Activated naive CD8-positive, alpha-beta T cell treated with anti-CD3 and anti-CD28 coated beads for 36 hours (primary cell): ENCODE measurements at places on chromosomes 5 and 9. TPM values are rescaled to one million over a fixed set of nuclear protein-coding genes. Genes with fewer than 3 reads are reported as not detected.

- peak within 1 kb of the TSS; percentile 87 for H3K4me3 ChIP-seq
- H3K4me1 ChIP-seq = peaks cover 25% of the 10 kb centered on the region
- peak; percentile 93 for DNase-seq
- no peaks in the 10 kb centered on the region for H3K27me3 ChIP-seq
- H3K27ac ChIP-seq = peak within 1 kb of the TSS; percentile 95
- peaks cover 22% of the 10 kb centered on the region for H3K36me3 ChIP-seq
Observed at GRCh38 chr9:35096035-35096849, at the start of gene PIGO. Gene PIGO, minus strand, starts transcription at chr9:35096591. Its CDS starts 1,026 bp downstream, at chr9:35095565.

Gene PLCXD3
- not detected for total RNA-seq

DNA sequence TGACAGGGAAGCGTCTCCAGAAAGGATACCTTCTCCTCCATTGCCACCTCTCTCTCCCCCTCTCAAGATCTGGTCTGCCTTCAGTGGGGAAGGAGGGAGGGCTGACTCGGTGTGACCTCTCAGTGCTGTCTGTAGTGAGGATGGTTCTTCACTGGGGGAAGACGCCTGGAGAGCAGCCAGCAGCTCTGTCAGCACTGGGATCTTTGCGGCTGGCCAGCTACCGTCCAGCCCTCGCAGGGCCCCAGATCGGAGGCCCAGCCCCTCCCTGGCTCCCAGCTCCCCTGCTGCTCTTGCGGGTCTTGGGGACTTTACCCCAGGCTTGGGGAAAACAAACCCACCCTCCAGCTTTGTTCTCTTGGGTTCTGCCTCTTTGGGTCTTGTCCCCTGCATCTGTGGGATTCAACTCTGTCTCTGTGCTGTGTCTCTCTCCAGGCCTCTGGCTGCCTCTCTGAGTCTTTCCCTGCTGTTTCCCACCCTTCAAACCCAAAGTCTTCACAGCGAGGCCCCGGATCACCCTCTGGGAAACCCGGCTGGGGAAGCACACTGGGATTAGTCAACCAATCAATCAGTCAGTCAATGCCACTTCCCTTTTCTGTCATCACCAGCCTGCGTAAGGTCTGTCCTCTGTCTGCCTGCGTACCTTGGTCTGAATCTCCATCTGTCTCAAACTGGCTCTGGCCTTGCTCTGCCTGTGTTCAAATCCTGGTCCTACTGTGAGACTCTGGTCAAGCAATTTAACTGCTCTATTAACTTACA lies 23.0 kb downstream of the FGF18 start:
- H3K27ac ChIP-seq = no peak overlapping the region
- no peak overlapping the region for H3K4me3 ChIP-seq
- DNase-seq = no peak
- H3K27me3 ChIP-seq = peaks cover 8% of the 10 kb centered on the region

DNA sequence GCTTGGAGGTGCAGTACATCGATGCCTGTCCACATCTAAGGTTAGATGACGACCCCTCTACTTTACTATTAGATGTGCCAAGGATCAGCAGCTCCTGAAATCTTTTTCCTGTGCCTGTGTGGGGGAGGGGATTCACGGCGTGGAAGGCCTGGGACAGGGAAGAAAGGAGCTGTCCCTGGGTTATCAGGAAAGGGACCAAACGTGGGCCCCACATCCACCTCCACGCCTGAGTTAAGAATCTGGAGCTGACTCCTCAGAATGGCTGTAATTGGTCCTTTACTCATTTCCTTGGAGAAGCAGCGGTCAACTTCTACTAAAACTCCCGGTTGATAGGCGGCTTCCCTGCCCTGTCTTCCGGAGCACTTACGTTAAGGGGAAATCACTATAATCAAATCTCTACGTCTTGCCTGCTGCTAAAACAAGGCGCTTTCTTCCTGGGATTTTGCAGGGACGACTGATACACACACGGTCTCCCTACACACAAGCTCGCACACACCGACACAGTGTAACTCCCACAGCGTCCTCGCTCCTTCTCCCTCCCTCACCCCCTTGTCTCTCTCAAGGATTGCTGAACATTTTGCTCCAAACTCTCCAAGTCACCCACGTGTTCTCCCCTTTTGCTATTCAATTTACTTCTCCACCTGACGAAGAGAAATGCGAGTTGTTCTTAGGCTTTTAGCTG lies 1.4 kb downstream of the PDE4D start:
- peaks cover 58% of the 10 kb centered on the region for H3K27me3 ChIP-seq
- peaks cover 4% of the 10 kb centered on the region for H3K4me1 ChIP-seq
- no peaks in the 10 kb centered on the region for H3K36me3 ChIP-seq
- no peak overlapping the region for H3K4me3 ChIP-seq
- no peak for DNase-seq

Gene CATSPER3
- total RNA-seq = 0.46 TPM

GRCh38 chr5:28165096-28165495 lies 1126.7 kb upstream of the CDH9 start:
- no peaks in the 10 kb centered on the region for H3K36me3 ChIP-seq
- H3K27ac ChIP-seq = no peak overlapping the region
- H3K4me1 ChIP-seq = no peaks in the 10 kb centered on the region
- H3K27me3 ChIP-seq = no peaks in the 10 kb centered on the region

DNA sequence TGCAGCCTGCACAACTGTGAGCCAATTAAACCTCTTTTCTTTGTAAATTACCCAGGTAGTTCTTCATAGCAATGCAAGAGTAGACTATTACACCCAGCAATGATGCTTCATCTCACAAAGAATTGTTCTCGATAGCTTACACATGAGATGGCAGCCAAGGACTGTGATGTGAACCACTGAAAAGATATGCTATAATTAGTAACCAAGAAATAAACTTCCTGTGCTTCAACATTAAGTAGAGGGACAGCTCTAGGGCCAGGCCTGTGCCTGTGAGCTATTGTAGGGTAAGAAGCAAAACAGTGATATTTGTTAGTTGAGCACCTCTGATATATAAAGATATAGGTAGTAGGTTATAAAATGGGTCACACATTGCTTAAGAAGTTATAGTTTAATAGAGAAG lies 41.8 kb upstream of the DPYSL3 start:
- no peaks in the 10 kb centered on the region for H3K4me1 ChIP-seq
- H3K27ac ChIP-seq = no peak overlapping the region
- H3K36me3 ChIP-seq = no peaks in the 10 kb centered on the region
- DNase-seq = no peak
- H3K27me3 ChIP-seq = no peaks in the 10 kb centered on the region
- H3K4me3 ChIP-seq = no peak overlapping the region

Gene SPOCK1
- 0.12 TPM for total RNA-seq

GRCh38 chr5:97243353-97243752 lies 60.3 kb upstream of the RIOK2 start:
- H3K36me3 ChIP-seq = peaks cover 4% of the 10 kb centered on the region
- no peaks in the 10 kb centered on the region for H3K27me3 ChIP-seq
- H3K4me1 ChIP-seq = no peaks in the 10 kb centered on the region
- no peak for DNase-seq
- no peak overlapping the region for H3K27ac ChIP-seq

GRCh38 chr9:90919883-90920282 lies 118.3 kb downstream of the SYK start:
- peaks cover 12% of the 10 kb centered on the region for H3K27me3 ChIP-seq
- no peak overlapping the region for H3K4me3 ChIP-seq
- no peaks in the 10 kb centered on the region for H3K4me1 ChIP-seq
- no peaks in the 10 kb centered on the region for H3K36me3 ChIP-seq
